ENCODE measurements at places on chromosomes 1 and 21. TPM values are rescaled to one million over a fixed set of nuclear protein-coding genes. Genes with fewer than 3 reads are reported as not detected.

- no peak for DNase-seq
These were observed 105.9 kb downstream of the BCAR3 start for GRCh38 chr1:93575621-93576284.

GRCh38 chr1:3688356-3689137 lies 36.2 kb downstream of the TP73 start:
- DNase-seq: no peak

- DNase-seq: no peak
These were observed 28.3 kb upstream of the ZNF326 start for GRCh38 chr1:89966656-89967055.

GRCh38 chr1:170481000-170481399 lies 51.0 kb upstream of the GORAB start:
- no peak for DNase-seq

OPN3 gene
- total RNA-seq: 19.6 TPM

TBX19 gene
- total RNA-seq: 4.7 TPM

Data from spleen (tissue), 13 donors.